ENCODE measurements at places on chromosomes 7 and 10.

DNA sequence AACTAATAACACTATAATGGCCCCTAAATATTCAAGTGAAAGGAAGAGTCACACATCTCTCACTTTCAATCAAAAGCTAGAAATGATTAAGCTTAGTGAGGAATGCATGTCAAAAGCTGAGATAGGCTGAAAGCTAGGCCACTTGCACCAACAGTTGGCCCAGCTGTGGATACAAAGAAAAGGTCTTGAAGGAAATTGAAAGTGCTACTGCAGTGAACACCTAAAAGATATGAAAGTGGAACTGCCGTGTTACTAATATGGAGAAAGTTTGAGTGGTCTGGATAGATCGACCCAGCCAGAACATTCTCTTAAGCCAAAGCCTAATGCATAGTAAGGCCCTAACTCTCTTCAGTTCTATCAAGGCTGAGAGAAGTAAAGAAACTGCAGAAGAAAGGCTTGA, 12.1 kb upstream of the SNX13 start:
- DNase-seq = no peak

DNA sequence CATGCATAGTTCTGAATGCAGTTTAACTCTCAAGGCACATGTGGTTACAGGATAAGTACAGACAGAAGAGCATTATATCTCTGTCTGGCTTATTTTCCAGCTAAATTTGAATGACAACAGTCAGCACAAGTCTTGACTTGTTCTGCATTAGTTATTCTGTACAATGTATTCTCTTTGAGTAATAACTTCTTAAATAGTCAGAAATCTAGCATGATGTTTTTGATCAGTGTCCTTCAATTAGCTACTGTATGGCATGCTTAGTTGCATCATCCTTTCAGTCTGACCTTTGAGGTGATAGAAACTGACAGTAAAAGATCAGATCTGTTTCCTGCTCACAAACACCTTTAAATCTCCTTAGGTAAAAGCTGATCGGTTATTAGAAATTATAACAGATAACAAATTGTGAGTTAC, 118.1 kb downstream of the ARL4A start:
- no peak for DNase-seq

GRCh38 chr10:97081621-97082235, 104.0 kb downstream of the SLIT1 start:
- peak; percentile 28 for DNase-seq

GRCh38 chr10:48813291-48813690, 126.3 kb downstream of the LRRC18 start:
- DNase-seq = no peak

GRCh38 chr10:119872610-119872859, at the start of gene MCMBP:
Gene MCMBP, minus strand, starts transcription at chr10:119872843. Its CDS starts 259 bp downstream, at chr10:119872584.
- no peak for DNase-seq

DNA sequence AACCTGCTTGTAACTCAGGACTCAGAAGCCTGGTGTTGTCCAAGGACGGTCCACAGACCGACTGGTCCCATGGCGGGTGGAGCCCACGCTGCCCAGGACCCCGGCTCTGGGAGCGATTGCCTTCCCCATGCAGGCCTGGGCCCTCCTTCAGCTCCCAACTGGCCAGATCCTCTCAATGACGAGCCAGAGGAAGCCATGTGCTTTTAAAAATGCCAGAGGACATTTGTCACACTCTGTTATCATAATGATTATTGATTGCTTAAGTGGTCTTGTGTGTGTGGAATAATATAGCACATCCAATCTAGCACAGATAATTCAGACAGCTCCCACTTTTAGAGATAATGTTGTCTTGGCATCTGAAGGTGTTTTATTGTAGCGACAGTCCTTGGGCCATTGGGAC, 22.6 kb upstream of the OGDHL start:
- DNase-seq = no peak

Data from stimulated activated CD4-positive, alpha-beta T cell treated with anti-CD3 and anti-CD28 coated beads, Interleukin-1b, Interleukin-23, amount 100 ng/mL, for 1 hour (primary cell).